ENCODE measurements at places on chromosomes 4 and X.

- DNase-seq, result no peak
Observed at GRCh38 chr4:42445038-42445437, 47.8 kb downstream of the SHISA3 start.

DNA sequence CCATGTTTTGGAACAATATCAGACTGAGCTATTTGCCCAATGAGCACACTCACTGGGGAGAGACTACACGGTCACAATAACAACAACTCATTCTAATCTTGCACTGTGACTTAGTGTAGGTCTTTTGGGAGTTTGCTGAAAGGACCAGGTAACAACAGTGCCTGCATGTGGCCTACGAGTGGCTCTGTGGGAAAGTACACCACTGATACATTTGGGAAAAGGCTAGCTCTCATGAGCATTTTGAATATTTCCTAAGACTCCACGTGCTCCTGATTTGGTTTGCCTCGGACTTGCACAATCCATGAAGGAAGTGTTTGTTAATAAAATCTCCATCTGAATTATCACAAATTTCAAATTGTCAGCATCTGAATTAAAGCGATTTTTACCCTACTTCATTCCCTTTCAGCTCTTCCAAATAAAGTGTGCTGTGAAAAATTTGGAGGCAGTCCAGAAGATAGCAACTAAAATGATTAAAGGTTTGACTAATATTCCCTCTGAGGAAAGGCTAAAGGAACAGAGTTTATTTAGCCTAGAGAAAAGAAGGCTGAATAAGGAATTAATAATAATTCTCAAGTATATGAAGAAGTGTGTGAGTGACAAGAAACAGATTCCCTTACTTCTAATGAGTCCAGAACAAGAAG, 406.4 kb downstream of the PPARGC1A start:
- DNase-seq, result no peak

- DNase-seq, result no peak
Observed at GRCh38 chr4:140579278-140579677, 10.5 kb upstream of the UCP1 start.

- DNase-seq, result no peak
Observed at GRCh38 chr4:59195839-59196238, 2004.3 kb upstream of the ADGRL3 start.

- DNase-seq, result no peak
Observed at GRCh38 chr4:33518856-33519255, 2725.5 kb downstream of the ARAP2 start.

- no peak for DNase-seq
Observed at GRCh38 chr4:78784236-78784865, 8.2 kb downstream of the BMP2K start.

DNA sequence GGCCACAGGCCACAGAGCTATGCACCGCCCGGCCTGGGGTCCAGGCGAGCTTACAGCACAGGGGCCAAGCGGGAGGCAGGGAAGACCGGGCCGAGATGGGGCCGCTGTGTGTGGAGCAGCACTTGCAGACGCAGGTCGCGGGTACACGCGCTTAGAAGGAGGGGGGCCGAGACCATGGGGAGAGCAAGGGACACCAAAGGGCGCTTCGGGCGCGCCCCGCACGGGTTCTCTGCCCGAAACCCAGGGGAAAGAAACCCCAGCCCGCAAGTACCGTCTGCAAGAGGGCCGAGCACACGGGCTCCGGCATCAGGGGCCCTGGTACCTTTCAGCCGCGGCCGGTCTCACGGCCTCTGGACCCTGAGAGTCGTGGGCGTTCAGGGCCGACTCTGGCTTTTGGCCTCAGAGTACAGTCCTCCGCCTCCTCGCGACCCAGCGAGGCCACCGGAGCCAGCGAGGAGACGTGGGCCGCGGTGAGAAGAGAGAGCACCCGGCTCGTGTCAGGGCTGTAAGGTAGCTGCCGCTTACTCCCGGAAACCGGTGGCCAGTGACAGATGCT, 342 bp downstream of the EOLA2 start:
- DNase-seq, result no peak

DNA sequence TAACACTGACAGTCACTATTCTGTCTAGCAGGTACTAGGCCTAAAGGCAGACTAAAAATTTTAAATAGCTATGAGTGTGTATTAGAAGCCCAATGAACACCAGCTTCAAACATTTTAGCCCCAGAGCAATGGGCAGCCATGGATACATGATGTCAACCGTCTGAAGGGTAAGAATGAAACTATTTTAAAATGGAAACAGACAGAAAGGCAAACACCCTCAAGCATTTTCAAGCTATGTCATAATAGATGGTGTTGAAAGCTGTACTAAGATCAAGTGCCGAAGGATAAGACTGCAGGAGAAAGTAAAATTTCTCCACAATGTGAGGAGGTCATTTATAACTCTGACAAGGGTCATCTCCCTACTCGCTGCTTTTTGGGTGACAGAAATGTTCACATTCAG, 225.0 kb downstream of the COL25A1 start:
- DNase-seq, result no peak

DNA sequence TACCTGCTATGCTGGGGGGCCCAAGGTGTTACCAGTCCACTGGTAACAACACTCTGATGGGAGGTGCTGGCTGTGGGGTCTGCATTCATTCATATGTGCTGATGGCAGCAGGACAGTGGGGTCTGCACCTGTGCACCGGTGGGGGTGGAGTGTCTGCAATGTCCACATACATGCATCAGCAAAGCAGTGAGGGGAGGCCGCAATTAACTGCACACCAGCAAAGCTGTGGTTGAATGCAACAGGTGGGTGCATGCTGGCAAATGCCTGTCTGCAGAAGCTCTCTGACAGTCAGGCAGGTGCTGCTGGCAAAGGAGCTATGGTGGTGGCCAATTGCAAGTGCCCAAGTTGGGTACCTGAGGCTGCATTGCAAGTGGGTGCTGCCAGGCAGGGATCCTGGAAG, 426.5 kb upstream of the FMR1 start:
- no peak for DNase-seq

- DNase-seq, result no peak
Observed at GRCh38 chr4:116438981-116439729, 646.2 kb downstream of the TRAM1L1 start.

GRCh38 chrX:32185160-32185559, 1026.2 kb downstream of the DMD start:
- no peak for DNase-seq

- DNase-seq, result no peak
Observed at GRCh38 chr4:172207258-172207657, 394.1 kb downstream of the GALNTL6 start.

GRCh38 chr4:115028682-115029410, 84.6 kb downstream of the NDST4 start:
- DNase-seq, result no peak

DNA sequence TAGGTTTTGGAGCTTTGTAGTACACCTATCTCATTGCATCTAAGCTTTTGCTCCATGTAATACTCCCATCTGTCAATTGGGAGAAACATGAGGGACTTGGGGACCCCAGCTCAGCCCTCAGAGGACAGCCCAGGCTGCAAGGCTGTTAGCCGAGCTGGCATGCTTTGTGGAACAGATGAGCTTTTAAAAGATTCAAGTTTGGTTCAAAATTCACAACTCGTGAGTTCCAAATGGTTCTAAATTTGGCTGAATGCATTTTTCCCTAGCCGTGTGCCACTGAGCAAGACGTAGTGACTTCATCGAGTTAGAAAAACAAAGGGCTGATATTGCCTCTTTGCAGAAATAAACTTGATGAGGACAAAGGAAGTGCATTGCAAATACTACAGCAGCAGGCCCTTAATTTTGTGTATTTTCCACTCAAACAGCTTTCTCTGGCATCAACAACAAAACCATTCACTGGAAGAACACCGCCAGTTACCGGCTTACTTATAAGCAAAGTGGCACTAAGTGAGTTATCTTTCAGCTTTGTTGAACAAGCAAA, 165.0 kb upstream of the HS3ST1 start:
- DNase-seq, result no peak

- no peak for DNase-seq
Observed at GRCh38 chrX:150459196-150459595, 96.1 kb downstream of the MAMLD1 start.
